ENCODE measurements at places on chromosomes 2 and 18.

DNA sequence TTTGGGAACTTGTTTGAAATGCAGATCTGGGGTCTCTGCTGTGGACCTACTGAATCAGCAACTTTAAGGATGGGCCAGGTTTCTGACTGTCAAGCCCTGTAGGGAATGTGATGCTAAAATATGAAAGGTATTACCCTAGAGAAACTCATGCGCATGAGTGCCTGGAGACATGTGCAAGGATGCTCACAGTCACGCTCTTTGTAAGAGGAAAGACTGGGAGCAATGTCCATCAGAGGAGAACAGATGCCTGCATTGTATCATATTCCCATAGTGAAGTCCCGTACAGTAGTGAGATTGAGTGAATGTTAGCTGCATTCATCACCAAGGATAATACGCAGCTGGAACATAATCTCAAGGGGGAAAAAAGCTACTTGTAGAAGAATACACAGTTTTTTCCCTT, 14.1 kb downstream of the ZNF407 start:
- DNase-seq, result no peak

DNA sequence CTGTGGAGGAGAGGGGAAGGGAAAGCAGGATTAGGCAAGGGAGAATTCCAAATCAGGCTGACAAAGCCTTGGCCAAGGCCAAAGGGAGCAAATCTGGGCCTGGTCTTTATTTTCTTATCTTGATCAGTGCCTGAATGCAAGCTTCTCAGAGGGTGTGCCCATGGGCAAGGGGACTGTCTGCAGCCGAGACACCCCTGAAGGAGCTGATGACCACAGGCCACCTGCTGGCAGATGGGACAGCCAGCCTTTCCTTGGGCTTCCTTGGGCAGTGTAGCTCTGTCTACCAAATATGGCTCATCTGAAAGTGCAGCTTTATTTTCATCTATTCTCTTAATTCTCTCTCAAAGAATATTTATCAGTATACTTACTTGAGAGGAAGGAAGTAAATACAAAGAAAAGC, 117.0 kb downstream of the PKP4 start:
- no peak for DNase-seq

DNA sequence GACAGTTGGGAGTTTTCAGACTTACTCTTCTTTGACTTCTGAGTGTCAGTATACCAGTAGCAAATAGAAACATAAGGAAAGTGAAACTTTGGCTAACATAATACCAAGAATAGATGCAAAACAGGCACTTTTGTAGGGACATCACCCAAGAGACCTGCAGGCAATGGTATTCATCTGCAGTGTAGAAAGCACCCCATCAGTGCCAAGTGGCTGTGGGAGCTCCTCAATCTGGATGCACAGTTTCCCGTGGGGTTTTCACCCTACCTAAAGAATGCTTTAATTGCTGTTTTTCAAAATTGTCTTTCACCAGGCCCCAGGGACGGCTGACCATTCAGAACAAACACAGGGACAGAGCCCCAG, 96.6 kb upstream of the GPR45 start:
- DNase-seq, result no peak

- no peak for DNase-seq
Observed at GRCh38 chr18:23146861-23147469, 11.7 kb downstream of the CABLES1 start.

GRCh38 chr2:42328923-42329322, 32.1 kb downstream of the COX7A2L start:
- no peak for DNase-seq

DNA sequence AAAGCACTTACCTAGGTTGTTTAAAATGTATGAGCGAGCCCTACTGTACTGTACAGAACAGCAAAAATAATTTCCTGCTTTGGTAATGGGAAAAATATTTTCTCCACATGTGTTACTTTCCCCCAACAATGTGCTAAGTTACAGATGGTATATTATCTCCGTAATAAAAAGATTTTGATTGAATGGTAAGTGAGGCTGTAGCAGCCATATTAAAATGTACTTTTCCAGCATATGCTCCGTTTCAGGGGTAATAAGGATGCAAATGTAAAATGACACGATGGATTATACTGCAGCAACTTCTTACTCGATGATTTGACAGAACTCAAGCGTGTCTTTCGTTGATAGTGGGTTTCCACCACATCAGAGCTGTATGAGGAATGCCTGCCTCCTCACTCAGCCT, 50.5 kb downstream of the OSBPL6 start:
- DNase-seq, result no peak

DNA sequence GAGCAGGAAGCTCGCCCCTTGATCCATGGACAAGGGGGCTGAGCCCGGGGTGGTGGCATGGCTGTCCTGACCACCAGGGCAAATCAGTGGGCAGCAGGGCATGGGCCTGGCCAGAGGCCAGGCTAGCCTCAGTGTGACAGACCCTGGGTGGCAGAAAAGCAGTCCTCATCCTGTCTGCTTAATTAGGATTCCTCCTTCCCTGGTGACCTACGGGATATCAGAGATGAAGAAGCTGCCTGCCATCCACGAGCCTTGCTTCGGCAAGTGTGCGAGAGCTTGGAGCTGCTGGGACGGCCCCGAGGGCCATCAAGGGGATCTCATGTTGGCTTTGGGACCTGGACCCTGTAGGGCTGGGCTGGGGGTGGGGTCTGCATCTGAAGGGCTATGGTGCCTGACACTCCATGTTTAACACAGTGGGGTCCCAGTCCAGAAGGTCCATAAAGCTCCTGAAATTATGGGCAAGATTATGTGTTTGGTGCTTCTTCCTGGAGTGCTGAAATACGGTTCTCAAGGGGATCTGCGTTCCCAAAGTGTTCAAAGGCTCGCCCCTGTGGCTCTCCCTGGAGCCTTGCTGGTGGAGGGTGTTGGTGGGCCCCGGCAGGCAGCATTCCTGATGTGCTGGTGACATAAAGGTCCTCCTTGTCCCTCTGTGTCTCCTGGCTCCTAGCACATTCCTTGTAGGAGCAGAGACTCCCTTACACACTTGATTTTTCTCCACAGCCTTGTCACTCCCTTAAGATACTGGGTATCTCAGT, 52.6 kb downstream of the KCNIP3 start:
- DNase-seq, result no peak

DNA sequence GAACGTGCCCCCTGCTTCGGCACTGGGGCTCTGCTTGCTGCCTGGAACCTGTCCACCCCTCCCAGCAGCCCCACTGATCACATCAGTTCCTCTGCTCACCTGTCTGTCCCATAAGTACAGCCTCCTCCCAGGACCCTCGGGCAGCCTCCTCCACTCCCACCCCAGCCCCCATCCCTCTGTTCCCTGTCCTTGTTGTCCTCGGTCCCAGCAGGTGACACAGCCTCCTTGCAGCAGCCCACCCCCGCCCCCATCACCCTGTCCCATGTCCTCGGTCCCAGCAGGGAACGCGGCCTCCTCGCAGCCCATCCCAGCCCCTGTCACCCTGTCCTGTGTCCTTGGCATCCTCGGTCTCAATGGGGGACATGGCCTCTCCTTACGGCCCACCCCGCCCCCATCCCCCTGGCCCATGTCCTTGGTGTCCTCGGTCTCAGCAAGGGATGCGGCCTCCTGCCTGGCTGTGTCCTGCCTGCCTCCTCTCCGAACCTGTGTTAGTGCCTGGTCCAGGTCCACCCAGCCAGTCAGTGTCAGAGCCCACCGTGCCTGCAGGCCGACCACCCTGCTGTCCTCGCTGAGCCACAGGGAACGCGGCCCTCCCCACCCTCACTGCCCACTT, 4.3 kb upstream of the OTOS start:
- DNase-seq, result no peak

DNA sequence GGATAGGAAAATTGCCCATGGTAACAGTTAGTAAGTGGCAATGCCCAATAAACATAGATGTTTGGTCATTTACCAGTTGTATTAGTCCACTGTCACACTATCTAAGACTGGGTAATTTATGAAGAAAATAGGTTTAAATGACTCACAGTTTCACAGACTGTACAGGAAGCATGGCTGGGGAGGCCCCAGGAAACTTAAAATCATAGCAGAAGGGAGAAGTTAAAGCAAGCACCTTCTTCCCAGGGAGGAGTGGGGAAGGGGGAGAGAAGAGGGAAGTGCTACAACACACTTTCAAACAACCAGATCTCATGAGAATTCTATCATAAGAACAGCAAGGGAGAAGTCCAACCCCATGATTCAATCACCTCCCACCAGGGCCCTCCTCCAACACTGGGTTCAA, 23.4 kb downstream of the NR4A2 start:
- no peak for DNase-seq

GRCh38 chr18:79597176-79597830, 82.3 kb upstream of the CTDP1 start:
- no peak for DNase-seq

DNA sequence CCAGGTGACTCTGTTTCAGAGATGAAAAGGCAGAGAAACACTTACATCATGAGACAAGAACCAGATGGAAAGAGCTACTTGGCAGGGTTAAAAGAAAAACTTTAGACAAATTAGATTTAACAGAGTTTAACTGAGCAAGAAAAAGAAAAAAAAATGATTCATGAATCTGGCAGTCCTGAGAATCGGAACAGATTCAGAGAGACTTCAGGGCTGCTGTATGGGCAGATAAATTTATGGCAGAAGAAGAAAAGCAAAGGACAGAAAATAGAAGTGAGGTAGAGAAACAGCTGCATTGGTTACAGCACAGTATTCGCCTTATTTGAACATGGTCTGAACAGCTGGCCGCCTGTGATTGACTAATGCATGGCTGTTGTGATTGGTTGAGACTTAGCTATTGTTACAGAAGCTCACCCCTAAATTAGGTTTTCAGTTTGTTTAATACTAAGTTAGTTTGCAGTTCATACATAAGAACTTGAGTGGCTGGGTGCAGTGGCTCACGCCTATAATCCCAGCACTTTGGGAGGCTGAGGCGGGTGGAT, 43.0 kb upstream of the RHOB start:
- DNase-seq, result no peak

Data from stimulated activated CD4-positive, alpha-beta T cell treated with anti-CD3 and anti-CD28 coated beads, Interleukin-4, amount 100 ng/mL, for 48 hours (primary cell).